ENCODE measurements at places on chromosomes 5 and 9. TPM values are rescaled to one million over a fixed set of nuclear protein-coding genes. Genes with fewer than 3 reads are reported as not detected.

Gene ATP6V1G1
- total RNA-seq = 61.1 TPM

Gene HCN1
- total RNA-seq = not detected

DNA sequence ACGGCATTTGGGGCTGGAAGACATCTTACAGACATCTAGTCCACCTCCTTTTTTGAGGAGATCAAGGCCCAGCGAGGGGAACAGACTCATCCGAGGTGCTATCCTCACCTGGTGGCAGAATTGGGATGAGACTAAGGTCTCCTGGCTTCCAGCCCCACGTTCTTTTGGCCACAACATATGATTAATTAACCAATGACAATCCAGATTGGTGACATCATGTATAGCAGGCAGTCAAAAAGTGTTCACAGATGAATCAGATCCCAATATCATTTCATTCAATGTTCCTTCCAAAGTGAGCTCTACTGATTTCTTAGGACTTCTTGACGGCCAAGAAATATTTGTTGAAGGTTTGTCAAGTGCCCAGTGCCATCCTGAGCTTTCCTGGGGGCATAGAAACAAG, 3.9 kb downstream of the CFAP77 start:
- no peak for DNase-seq

GRCh38 chr9:14881006-14881405, 29.2 kb downstream of the FREM1 start:
- no peak for DNase-seq

GRCh38 chr5:149053072-149053695, 9.7 kb downstream of the SH3TC2 start:
- DNase-seq = peak; percentile 79

DNA sequence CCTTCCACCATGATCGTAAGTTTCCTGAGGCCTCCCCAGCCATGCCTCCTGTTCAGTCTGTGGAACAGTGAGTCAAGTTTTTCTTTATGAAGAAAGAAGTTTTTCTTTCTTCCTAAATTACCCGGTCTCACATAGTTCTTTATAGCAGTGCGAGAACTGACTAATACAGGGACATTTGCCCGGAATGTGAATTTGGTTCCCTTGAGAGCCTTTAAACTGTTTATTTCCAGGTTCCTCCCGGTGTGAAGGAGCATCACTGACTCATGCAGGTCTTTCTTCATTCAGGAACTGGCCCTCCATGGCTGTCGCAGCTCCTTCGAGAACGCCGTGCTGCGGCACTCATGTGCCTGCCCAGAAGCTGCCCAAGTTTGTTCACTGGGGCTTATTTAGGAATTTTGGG, 87.7 kb downstream of the PTCH1 start:
- DNase-seq = no peak

Gene STK32A
- not detected for total RNA-seq

Gene SUSD1
- 15.0 TPM for total RNA-seq

Gene DCP2
- total RNA-seq = 80.0 TPM

GRCh38 chr5:78264600-78264999, 29.9 kb downstream of the AP3B1 start:
- no peak for DNase-seq

DNA sequence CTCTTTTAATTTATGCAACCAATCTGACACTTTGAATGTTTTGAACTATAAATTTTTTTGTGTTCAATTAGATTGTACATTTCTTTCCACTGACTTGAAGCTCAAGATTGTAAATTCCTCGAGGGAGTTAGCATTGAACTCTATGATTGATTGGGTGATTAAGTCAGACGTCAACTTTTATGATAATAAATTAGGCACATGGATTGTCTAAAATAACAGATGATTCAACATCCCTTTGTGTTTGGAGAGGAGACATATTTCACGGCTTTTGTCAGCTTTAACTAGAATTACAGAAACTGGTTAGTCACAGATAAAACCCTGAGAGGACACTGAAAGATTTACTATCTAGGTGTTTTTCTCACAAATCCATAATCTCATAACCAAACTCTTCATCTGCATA, 32.7 kb upstream of the TXNDC8 start:
- DNase-seq = no peak

Gene ALDOB
- 0.16 TPM for total RNA-seq

- no peak for DNase-seq
These were observed 289.9 kb upstream of the TUT7 start for GRCh38 chr9:86643946-86644674.

DNA sequence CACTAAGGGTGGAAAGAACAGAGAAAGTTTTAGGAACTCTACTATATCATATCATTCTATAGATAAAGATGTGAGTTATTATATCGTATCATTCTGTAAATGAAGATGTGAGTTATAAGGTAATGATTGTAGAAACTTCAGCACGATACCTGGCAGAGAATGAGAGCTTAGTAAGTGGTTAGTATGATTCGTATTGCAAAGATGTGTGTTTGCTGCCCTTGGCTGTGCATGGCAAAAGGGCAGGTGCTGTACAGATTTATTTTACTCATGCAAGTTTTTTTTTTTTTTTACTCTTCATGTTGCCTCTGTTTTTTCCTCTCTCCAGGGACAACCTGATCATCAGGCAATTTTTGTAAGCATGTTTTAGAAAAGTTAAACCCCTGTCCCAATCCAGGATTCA, 83.3 kb downstream of the EGFLAM start:
- DNase-seq = no peak

- no peak for DNase-seq
These were observed 22.3 kb downstream of the TRIM7 start for GRCh38 chr5:181182651-181183050.

- DNase-seq = no peak
These were observed 26.9 kb downstream of the TICAM2 start for GRCh38 chr5:115575167-115576070.

DNA sequence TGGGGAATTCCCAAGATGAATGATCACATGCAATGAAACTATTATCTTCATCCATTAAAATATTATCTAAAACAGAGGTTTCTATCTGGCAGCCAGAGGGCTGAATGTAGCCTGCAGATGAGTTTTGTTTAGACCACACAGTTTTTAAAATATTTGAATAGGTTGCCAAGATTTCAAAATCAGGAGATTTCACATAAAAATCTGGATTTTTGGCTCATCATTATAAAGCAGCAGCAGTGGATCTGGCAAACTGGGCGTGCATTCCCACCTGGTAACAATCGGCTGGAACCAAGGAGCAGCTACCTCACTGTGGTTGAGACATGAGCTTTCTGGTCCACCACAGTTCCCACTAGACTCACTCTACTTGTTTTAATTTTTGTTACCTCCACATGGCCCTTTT, 155.1 kb downstream of the BNC2 start:
- no peak for DNase-seq

DNA sequence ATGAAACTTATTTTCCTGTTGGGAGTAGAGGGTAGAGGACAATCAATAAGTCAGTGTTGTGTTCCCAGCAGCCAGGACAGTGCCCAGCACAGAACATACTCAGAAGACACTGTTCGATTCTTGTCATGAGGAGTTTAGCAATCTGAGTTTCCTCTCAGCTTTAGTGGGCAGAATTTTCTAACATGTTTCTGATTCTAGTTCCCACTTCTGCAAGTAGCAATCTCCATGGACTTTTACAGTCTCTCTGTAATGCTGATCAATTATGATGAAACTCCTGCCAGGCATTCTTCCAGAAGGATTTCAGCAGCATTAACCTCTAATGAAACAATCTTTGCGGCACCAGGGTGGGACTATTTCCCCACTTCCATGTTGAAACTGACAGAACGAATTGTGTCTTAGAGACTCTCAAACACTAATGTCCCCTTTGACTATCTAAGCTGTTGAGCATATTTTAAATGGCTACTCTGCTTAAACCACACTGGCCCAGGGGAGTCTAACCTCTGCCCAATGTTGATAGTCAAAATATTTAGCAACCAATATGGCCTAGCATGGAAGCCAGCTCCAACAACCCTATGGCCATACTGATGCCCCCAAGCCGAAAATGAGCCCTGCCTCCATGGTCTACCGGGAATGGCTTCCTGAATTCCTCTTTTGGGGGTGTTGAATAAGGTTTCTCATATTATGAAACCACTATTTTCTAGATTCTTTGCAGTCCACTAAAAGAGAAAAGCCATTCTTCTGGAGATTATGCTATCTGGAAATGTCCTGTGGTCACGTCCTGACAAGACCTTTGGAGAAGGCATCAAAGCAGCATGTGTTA, 484.3 kb downstream of the BNC2 start:
- no peak for DNase-seq

Gene RASEF
- total RNA-seq = 61.9 TPM

DNA sequence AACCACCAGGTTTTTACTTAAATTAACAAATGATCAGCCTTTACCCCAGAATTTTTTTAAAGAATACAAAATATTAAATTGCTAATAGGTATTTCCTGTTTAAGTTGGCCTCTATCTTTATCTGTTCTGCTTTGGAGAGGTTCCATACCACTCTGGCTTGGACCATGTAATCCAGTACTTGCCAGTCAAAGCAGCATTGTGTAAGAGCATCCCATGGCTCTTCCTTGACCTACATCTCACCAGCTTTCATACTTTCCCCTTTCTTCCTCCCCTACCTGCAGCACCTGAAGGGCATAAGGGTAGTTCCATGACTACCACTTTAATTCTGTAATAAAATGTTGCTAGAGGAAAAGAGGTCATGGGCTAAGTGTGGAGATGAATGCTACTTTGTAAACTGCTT, 140.8 kb upstream of the MTAP start:
- DNase-seq = no peak

- no peak for DNase-seq
These were observed 215.0 kb downstream of the VPS13A start for GRCh38 chr9:77392328-77392727.

Measured in HT-29 (cell line).